ENCODE measurements at places on chromosomes 1 and 21. TPM values are rescaled to one million over a fixed set of nuclear protein-coding genes. Genes with fewer than 3 reads are reported as not detected.

- H3K36me3 ChIP-seq: no peaks in the 10 kb centered on the region
- H3K4me3 ChIP-seq: no peak overlapping the region
- peak; percentile 23 for DNase-seq
- H3K27me3 ChIP-seq: no peaks in the 10 kb centered on the region
Observed at GRCh38 chr1:159869173-159869572, 6.7 kb upstream of the VSIG8 start.

- no peak for DNase-seq
- H3K4me3 ChIP-seq: no peak overlapping the region
- H3K27me3 ChIP-seq: no peaks in the 10 kb centered on the region
- H3K4me1 ChIP-seq: no peaks in the 10 kb centered on the region
- H3K27ac ChIP-seq: no peak overlapping the region
Observed at GRCh38 chr1:84202126-84202525, 58.1 kb downstream of the PRKACB start.

GRCh38 chr1:2288816-2289536 lies 60.9 kb downstream of the SKI start:
- peaks cover 90% of the 10 kb centered on the region for H3K4me1 ChIP-seq
- no peaks in the 10 kb centered on the region for H3K27me3 ChIP-seq
- peaks cover 4% of the 10 kb centered on the region for H3K36me3 ChIP-seq
- H3K4me3 ChIP-seq: no peak overlapping the region

Gene MIXL1
- not detected for total RNA-seq

Gene ETNK2
- 11.7 TPM for total RNA-seq

DNA sequence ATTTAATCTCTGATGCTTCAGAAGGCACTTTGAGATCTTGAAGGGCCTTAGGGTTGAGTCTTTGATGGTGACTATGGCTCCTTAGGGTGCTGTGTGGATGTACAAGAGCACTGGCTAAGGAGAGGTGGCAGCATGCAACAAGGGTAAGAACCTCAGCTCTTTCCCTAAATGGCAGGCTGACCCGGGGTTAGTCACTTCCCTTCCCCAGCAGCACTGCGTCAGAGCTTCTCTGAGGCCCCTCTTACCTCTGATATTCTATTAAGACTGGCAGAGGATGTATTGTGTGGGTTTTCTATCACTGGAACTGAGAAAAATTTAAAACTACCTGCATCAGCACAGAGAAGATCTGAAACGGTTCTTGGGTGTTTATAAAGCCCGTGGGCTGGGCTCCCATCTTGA lies 11.8 kb downstream of the C1orf116 start:
- H3K4me3 ChIP-seq: no peak overlapping the region
- no peaks in the 10 kb centered on the region for H3K36me3 ChIP-seq
- DNase-seq: no peak
- H3K4me1 ChIP-seq: no peaks in the 10 kb centered on the region

DNA sequence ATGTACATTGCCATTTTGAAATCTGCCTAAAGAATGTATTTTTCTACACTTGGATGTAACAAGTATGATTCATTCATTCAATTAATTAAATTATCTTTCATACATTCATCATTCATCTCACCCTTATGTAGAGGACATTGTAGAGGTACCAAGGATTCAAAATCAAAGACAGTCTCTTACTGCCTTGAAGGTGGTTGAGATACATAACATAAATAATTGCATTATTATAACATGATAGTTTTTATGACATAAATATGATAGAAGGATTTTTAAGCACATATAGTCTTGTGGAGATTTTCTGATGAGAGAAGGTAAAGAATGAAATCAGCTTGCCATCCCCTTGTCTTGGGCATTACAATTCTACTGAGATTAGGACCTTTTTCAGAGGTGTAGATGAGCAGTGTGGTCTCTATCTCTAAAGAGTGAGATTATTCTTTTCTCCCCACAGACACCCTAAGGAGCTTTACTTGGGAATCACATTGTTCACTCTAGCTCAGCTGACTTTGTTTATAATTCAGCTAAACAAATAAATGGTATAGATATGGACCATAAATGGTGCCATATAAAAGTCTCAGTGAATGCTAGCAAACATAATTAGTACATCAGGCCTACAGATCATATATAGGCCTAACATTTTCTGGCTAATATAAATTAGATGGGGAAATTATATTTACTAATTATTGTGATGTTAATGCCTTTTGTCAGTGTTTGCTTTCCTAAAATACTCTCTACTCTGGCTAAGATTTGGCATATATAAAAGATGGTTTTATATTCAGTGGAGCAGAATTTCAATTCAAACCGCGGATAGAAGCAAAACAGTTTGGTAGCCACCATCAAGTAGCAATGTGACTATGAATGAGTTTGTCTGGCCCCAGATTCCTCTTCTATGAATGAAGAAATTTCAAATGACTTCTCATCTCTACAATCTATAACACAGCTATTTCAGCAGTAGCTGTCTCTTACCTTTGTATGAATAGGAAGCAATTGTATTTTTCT lies 1.9 kb downstream of the RGS1 start:
- no peak overlapping the region for H3K27ac ChIP-seq
- H3K27me3 ChIP-seq: no peaks in the 10 kb centered on the region
- peak overlapping the region; percentile 46 for H3K4me3 ChIP-seq
- DNase-seq: no peak
- H3K36me3 ChIP-seq: no peaks in the 10 kb centered on the region

- no peaks in the 10 kb centered on the region for H3K36me3 ChIP-seq
- DNase-seq: no peak
- H3K4me3 ChIP-seq: no peak overlapping the region
- H3K4me1 ChIP-seq: no peaks in the 10 kb centered on the region
Observed at GRCh38 chr1:61361931-61362330, 279.6 kb downstream of the NFIA start.

DNA sequence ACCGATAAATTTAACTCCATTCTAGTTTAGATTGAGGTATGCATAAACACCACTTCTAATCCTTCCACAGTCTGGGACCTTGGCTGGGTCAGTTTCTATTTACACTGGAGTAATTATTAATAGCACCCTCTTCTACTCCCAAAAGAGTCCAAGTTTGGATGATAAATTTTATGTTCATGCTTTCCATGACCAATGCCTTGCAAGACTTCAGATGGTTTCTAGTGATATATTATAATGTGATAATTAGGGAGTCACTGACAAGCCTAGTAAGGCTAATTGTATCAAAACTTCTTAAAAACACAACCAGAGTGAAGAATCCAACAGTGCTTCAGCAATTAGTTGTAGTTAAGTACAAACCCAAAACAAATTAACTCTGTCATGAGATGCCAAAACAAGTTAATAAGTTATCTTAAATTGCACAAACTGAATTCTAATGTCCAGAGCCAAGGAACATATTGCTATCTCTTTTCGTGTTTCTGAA lies 489.6 kb downstream of the TTLL7 start:
- H3K36me3 ChIP-seq: no peaks in the 10 kb centered on the region
- H3K27me3 ChIP-seq: no peaks in the 10 kb centered on the region
- no peak overlapping the region for H3K4me3 ChIP-seq
- H3K4me1 ChIP-seq: peaks cover 7% of the 10 kb centered on the region

DNA sequence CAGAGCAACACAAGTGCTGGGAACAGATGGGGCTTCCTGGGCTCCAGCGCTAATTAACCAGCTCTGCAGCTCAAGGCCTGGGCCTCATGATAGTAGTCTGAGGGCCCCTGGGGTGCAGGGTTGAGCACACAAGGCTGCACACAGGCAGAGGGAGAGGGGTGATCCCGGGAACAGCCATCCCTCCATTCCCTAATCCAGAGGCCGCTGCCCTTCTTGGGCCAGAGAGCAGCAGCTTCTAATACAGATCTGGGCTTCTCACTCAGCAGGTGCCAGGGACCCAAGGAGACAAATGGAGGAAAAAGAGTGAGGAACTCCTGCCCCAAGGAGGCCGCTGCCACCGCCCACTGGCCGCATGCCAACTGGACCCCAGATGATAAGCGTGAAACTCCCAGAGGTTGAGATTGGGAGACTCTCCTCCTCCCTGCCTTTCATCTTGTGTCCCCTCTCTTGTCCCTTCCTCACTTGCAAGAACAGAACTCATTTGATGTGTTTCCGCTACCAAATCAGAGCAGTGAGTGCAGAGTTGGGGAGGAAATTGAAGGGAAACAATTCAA lies 58.0 kb upstream of the IFNAR2 start:
- no peak for DNase-seq
- peaks cover 7% of the 10 kb centered on the region for H3K27me3 ChIP-seq
- no peak overlapping the region for H3K27ac ChIP-seq
- no peaks in the 10 kb centered on the region for H3K36me3 ChIP-seq
- H3K4me1 ChIP-seq: no peaks in the 10 kb centered on the region
- H3K4me3 ChIP-seq: no peak overlapping the region

DNA sequence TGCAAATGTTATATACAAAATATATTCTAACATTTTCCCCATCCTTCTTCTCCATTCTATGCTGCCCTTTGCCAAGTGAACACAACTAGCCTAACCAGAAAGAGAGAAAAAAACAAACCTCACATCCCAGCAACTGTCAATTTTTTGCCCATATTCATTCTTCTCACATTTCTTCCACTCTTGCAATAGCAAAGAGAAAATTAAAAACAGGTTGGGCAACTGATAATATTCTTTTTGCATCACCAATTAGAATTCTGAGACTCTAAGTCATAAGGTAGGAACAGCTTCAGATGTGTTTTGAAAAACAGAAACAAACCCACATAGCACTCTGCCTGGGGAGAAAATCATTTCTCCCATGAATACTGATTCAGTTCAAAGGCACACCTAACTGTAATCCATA lies 25.2 kb upstream of the EXO1 start:
- no peaks in the 10 kb centered on the region for H3K27me3 ChIP-seq
- no peak overlapping the region for H3K4me3 ChIP-seq
- H3K36me3 ChIP-seq: no peaks in the 10 kb centered on the region

Gene TFF2
- total RNA-seq: not detected

DNA sequence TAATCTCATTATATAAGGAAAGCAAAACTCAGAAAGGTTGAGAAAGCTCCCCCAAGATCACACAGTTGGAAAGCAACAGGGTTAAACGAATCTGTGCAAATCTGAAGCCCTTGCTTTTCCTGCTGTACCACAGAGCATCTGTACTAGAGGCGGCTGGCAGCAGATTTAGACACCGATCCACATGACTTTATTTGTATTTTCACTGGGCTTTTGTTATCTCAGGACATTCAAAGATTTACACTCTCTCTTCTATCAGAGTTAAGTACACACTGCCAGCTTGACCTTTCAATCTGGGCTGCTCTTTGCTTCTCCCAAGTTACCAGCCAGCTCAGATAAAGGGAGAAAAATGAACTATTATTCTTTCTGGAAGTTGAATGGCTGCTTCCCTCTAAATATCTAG lies 146.6 kb downstream of the FAM78B start:
- peaks cover 7% of the 10 kb centered on the region for H3K27me3 ChIP-seq
- H3K4me3 ChIP-seq: no peak overlapping the region
- H3K27ac ChIP-seq: no peak overlapping the region
- H3K36me3 ChIP-seq: no peaks in the 10 kb centered on the region
- H3K4me1 ChIP-seq: no peaks in the 10 kb centered on the region

Gene ZBTB21
- total RNA-seq: 139 TPM

Gene IL22RA1
- total RNA-seq: not detected

Gene KIAA1614
- 0.14 TPM for total RNA-seq

DNA sequence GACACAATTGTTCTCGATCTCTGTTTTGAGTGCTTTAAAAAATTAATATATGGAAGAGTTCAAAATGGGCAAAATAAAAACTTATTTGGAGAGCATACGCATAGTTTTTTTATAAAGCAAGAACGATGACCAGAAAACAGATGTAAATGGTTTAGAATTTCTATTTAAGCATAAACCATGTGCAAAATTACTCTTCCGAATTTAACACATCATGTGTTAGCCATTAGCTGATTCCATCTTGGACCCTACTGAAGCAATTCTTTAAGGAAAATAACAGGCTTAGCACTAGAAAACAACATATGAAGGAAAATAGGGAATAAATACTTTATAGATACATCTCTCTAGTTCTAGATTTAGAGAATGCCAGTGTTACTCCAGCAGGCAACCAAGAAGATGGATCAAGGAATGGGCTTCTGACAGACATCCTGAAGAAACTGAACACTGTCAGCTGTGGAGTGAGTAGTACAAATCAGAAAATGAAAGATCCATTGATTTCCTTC lies 26.7 kb downstream of the CDC7 start:
- no peak overlapping the region for H3K4me3 ChIP-seq
- H3K27me3 ChIP-seq: no peaks in the 10 kb centered on the region
- H3K4me1 ChIP-seq: peaks cover 11% of the 10 kb centered on the region
- DNase-seq: no peak
- H3K27ac ChIP-seq: no peak overlapping the region

- H3K4me1 ChIP-seq: no peaks in the 10 kb centered on the region
- DNase-seq: no peak
- no peak overlapping the region for H3K4me3 ChIP-seq
- H3K27ac ChIP-seq: no peak overlapping the region
- H3K36me3 ChIP-seq: no peaks in the 10 kb centered on the region
Observed at GRCh38 chr1:68799096-68799495, 302.2 kb upstream of the DEPDC1 start.

Gene S100A14
- not detected for total RNA-seq

DNA sequence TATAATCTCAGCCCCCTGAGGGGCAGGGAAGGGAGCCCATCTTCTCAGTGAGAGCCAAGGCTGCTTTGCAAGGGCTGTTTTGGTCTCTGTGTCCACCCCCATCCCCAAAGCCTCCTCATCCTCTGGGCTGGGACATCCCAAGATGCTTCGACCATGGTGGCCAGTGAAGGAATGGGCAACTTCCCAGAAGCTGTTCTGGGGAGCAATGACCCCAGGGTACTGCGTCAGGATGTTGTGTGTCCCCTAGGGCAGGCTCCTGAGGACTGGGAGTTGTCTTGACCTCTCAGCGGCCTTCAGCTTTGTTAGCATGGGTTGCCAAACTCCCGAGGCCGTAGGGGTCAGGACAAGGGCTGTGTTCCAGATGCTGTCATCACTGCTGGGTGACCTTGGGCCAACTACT lies 238.4 kb upstream of the POU3F1 start:
- H3K27me3 ChIP-seq: peaks cover 19% of the 10 kb centered on the region
- DNase-seq: no peak
- H3K4me1 ChIP-seq: no peaks in the 10 kb centered on the region
- H3K4me3 ChIP-seq: no peak overlapping the region

DNA sequence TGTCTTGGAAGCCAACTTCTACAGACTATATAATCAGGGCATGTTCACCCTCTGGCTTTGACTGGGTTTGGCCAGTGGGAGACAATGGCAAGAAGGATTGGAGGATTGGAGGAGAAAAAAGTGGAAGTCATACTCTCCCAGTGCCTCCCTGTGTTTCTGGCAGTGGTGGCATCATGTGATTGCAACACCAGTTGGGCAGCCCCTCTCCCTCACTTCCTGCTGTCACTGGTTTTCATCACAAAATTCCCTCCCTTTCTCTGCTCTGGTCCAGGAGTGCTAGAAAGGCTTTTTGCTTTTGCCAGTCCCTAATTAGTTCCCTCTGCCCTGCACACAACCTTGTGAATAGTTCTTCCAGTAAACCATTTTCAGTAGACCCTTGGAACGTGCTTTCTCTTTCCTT lies 3.7 kb upstream of the QSOX1 start:
- no peak overlapping the region for H3K27ac ChIP-seq
- H3K4me3 ChIP-seq: no peak overlapping the region
- H3K36me3 ChIP-seq: no peaks in the 10 kb centered on the region
- no peaks in the 10 kb centered on the region for H3K27me3 ChIP-seq
- H3K4me1 ChIP-seq: peaks cover 17% of the 10 kb centered on the region

GRCh38 chr1:7912145-7912544 lies 28.5 kb downstream of the TNFRSF9 start:
- peaks cover 3% of the 10 kb centered on the region for H3K4me1 ChIP-seq
- DNase-seq: peak; percentile 11
- H3K4me3 ChIP-seq: no peak overlapping the region
- no peaks in the 10 kb centered on the region for H3K36me3 ChIP-seq
- no peaks in the 10 kb centered on the region for H3K27me3 ChIP-seq
